ENCODE measurements at places on chromosomes 1 and 21.
A peak's percentile ranks its signal among the peaks of the same experiment; 100 is the strongest.

- no peak for DNase-seq
Measured at GRCh38 chr1:223010582-223011504, 132.2 kb downstream of the TLR5 start.

- no peak for DNase-seq
Measured at GRCh38 chr1:24421502-24421901, 5.9 kb downstream of the NIPAL3 start.

DNA sequence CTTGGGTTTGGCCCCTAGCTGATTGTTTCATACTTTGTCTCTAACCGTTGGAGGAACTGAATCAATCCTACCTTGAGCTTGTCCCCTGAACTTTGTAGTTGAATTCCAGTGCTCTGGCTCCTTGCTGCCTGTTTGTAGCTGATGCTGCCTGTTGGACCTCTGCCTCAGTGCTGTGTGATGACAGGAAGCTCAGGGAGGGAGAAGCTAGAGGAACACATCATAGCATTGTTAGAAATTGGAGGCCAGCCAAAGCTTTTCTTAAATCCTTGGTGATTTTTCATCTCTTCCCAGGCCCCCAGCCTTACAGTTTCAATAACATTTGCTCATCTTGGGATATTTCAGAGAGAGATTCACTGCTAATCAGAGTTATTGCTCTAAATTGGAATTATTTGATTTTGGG is 34.0 kb downstream of the MACF1 start:
- no peak for DNase-seq

DNA sequence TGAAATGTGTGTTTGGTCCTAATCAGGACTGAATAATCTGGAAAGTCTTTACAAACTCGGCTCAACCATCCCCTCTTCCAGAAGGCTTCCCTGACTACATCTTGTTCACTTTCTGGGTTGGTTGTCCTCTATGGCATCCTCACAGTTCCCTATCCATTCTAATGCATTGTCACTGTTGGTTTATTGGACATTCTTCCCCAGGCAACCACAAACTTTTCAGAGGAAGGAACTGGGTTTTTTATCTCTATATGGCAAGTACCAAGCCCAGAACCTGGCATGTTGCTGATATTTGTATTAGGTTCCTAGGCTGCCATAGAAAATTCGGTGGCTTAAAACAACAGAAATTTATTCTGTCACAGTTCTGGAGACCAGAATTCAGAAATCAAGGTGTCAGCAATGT is 363.5 kb upstream of the ST6GALNAC5 start:
- DNase-seq = no peak

DNA sequence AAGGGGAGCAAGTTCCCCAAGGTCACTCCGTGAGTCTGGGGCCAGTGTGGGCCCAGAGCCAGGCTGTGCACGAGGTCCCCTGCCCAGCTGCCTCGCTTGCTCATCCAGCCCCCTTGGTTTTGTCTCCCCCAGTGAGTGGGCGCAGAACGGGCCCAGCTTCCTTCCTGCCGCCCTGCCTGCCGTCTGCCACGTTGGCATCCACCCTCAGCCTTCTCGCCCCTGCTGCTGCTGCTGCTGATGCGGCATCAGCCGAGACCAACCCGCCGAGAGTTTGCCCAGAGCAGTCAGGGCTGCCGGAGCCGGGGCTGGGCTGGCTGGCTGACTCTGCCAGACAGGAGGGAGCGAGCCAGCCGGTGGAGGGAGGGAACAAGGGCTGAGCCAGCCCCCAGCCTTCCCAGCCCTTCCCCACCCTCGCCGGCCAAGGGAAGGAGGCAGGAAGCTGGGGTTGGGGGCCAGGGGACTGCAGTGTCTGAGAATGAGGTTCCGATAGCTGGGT is 31.4 kb upstream of the WASF2 start:
- peak; percentile 43 for DNase-seq

DNA sequence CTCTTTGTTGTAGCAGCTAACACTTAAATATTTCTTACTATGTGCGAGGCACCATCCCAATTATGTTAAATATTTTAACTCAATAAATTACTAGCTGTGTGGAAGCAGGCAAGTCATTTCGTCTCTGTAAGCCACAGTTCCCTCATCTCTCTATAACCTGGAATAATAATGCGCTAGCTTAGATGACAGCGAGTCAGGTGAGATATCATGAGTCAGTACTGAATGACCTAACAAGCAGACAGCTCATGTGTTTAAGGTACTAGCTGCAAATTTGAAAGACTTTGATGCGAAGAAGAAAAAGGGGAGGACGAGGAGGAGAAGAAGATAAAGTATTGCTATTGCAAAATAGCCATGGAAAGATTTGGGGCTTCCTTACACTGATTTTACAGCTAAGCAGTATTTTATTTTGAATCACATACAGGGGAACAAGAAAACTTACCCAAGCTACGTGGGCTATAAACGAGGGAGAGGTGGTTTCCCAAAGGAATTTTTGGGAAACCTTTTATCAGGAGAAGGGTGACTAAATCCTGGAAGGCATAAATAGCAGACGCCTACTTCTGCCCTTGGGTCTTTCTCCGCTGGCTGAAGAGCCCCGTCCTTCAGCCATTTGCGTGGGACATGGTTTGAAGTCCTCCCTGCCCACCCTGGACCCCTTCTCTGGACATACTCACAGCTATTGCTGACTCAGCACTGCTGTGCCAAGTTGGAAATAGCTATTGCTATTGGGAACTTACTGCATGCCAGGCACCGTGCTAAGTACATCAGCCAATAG is 8.9 kb downstream of the CITED4 start:
- DNase-seq = no peak

GRCh38 chr1:181043025-181043888 is 9.5 kb downstream of the MR1 start:
- DNase-seq = no peak

DNA sequence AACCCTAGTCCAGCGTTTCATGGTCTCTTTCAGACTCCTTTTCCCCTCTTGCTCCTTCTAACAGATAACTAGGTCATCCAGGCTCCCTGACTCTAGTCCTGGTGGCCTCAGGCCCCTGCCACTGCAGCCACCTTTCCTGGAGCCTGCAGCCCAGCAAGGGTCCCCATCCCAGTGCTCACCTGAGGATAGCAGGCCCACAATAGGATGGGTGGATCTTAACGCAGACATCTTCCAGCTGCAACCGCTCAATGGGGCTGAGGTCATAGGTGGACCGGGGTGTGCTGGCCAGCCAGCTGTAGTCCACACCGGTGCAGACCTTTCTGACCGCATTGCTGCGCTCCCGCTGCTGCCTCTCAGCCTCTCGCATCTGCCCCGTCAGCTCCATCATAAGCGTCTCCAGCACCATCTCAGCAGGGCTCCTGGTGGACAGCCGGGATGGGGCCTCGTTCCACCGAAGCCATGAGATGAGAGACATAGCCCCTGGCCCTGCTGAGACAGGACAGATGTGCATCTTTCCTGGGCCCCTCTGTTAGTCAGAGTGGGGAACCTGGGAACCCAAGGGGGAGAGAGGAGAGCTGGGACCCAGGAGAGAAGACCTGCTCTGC is 10.9 kb downstream of the RD3 start:
- no peak for DNase-seq

GRCh38 chr1:214028095-214028494 is 40.3 kb downstream of the PROX1 start:
- DNase-seq = no peak

DNA sequence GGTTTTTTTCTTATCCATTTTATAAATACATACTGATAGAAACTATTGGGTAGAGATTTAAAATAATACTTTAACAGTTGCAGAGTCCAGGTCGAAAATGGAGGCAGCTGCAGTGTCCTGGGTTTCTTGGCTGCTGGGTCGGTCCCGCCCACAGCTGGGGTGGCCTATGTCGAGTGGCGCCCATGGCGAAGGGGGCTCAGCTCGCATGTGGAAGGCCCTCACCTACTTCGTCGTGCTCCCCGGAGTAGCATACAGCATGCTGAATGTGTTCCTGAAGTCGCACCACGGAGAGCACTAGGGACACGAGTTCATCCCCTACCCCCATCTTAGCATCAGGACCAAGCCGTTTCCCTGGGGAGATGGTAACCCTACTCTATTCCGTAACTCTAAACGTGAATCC is 1304.9 kb upstream of the ADGRL2 start:
- DNase-seq = no peak

DNA sequence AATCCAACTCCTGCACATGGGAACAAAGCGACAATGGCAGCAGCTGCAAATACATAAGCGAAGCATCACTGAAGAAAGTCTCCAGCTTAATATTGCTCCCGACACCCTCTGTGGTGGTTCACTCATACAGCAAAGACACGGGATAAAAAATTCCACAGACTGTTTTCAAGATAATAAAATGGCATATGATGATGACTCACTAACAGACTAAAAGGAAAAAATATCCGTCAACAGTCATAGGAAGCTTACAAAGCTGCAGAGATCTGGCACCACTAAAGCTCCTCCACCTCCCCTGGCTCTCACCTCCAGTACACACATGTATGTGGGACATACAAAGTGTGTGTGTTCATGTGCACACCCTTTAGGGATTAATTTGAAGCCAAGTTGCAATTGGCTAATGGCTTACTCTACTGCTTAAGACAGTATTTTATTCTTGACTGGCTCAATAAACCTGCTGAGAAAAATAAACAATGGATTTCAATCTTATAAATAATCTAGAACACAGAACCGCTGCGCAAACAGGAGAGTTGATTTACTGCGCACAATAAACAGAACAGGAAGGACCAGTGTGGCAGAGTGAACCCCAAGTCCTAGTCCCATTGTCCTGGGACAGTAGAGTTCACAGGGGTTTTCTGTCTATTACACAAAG is 94.4 kb downstream of the SLC45A1 start:
- DNase-seq = no peak

GRCh38 chr1:198756470-198756869 is 117.6 kb downstream of the PTPRC start:
- DNase-seq = no peak

DNA sequence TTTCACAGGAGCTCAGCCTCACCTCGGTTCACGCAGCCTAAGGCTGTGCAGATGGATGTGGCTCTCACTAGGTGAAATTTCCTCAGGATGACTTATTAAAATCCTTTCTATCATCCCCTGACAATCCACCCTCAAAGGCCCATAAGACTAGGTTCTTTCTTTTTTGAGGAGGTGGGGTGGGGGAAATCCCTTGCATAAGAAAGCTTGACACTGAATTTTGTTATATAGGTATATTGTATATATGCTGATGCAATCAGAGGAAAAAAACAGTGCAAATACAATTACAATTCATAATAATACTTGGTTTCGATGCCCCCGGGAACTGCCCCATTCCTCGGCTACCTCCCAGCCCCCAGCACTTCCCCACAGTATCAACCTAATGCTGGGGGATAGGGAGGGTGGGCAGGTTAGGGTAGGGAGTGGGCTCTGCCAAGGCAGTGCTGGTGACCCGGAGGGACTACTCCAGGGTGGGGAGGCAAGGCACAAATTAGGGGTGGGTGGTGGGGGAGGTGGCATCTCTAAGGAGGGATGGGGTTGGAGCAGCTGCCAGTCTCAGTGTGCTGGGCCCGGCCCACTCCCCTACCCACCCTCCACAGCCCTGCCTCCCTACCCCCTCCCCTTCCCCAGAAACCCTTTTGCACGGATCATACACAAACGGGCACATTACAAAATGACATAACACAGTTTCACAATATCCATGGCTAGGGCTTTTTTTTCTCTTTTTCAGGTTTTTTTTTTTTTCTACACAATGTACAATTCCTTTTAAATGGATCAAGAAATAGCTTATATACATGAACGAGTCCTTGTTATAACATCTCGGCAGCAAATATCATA is 30.9 kb downstream of the SLC27A3 start:
- DNase-seq = no peak

DNA sequence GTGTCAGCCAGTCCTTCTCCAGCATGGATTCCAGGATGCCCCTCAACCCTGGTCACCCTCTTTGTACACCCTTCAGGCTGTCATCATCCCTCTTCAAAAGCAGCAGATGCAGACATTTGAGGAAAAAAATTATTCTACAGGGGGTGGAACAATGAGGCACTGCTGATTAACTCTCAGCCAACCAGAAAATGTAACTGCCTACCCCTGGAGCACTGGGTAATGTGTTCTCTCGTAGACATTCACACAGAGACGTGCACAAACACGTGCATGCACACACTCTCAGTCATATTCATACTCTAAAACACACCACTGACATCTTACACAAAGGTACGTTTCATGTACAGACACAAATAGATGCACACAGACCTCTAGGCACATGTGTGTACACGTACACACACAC is 175.4 kb downstream of the TRABD2B start:
- DNase-seq = no peak

GRCh38 chr1:65148548-65149350 is 746 bp downstream of the AK4 start:
- no peak for DNase-seq

DNA sequence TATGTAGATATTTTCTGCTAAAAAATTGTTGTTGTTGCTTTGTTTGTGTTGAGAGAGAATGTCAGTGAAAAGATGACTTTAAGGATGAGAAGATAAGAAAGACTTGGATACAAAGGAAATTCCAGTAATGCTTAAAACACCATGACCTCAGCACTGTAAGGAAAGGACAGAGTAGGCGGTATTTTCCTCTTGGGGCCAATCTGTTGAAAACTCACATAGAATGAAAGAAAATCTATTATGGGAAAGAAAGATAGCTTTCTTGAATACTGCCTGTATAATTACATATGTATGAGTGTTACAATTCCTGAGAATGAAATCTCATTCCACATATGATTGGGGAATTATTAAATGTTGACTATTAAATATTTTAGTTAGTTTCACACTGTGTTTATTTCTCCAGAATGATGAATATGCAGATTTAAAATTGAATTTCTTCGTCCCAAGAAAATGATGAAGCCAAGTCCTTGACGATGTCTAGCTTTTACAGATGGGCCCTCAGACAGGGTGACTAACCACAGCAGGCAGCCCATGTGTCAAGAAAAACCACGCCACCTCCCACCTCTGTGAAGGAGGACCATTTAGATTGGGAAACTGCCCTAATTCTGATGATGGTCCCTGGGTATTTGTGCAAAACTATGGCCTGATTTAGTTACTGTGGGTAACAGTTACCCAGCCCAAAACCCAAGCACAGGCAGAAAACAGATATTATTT is 49.7 kb upstream of the LMO4 start:
- DNase-seq = no peak

GRCh38 chr21:44548922-44549321 is 2.4 kb downstream of the KRTAP10-2 start:
- DNase-seq = no peak

DNA sequence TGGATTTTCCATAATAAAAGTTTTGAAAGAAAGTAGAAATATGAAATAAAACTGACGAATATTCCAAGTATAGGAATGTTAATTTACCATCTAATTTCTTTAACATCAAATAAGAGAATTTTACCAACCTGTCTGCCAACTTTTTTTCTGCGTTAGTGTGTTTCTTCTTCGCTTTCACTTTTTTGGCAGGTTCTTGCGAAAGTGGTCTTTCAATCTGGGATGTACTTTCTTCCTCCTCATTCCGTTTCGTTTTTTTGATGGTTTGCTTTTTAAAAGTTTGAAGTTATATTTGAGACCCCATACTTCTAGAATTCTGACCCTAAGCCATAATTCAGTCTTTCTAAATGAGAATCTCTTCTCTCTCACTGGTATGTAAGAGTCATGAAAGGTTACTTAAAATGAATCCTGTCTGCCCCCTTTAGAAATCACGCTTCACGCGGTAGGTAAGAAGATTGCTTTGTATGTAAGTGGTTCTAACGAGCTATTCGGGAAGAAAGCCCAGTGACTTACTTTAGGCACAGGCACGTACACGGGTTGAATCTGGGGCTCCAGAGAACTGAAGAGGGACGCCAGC is 580 bp downstream of the RBM34 start:
- DNase-seq = peak; percentile 63
